ENCODE measurements at places on chromosomes 16 and 17.

DNA sequence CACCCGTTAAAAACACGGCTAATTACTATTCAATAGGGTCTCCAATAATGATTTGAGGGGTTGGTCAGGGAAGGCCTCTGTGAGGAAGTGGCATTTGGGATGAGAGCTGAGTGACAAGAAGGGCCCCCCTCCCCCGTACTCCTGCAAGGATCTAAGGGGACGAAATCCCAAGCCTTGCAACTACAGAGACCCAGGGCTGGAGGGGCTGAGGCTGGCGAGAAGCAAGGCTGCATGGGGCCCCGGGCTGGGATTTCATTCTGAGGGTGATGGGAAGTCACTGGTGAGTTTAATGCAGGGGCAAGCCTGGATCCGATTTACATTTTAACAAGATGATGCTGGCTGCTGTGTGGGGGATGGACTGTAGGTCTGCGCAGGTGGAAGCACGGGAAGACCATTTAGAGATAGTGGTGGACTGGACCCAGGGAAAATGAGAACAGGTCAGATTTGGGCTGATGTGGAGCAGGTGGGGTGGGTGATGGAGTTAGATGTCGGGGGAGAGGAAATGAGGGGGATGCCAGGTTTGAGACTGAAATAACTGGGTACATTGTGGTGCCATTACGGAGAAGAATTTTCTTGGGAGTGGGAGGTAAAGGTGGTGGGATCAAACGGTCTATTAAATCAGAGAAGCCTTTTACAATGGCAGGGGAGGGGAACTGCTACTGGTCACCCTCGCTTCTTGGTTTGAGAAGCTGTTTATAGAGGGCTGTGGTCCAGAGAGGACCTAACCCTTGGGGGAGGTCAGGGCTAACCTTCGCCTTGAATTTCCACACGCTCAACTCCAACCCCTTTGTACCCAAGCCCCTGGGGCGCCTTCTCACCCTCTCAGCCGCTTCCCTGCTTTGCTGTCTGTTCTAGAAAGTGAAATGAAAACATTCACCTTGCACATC is 932 bp upstream of the MYBBP1A start:
- no peak for DNase-seq

DNA sequence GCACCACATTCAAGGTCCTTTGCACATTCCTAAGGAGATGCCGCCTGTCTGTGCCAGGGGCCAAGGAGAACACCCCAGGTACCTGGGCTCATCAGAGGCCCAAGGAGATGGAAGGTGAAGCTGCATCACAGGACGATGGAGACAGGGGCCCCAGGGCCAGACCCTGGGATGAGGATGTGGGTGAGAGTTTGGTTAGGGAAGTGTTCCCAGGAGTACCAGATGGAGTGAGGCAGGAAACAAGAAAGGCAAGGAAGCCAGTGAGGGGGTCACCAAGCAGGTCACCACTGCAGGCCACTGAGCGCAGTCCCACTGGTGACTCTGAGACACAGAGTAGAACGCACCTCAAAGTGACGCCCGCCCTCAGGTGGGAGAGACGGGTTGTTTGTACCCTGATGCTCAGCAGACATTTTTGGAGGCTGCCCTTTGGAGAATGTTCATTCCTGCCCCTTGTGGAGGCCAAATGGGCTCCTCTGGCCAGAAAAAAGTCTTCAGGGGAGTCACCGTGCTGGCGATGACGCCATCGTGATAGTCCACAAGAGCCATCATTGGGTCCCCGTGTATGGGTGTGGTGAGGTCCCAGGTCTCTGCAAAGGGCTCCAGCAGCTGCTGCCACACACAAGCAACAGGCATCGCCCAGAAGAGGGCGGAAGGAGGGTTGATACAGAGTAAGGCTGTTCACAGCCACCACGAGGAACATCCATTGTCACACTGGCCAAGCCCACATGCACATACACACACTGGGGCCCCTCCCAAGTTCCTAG is 57.5 kb downstream of the BEAN1 start:
- DNase-seq, result no peak

DNA sequence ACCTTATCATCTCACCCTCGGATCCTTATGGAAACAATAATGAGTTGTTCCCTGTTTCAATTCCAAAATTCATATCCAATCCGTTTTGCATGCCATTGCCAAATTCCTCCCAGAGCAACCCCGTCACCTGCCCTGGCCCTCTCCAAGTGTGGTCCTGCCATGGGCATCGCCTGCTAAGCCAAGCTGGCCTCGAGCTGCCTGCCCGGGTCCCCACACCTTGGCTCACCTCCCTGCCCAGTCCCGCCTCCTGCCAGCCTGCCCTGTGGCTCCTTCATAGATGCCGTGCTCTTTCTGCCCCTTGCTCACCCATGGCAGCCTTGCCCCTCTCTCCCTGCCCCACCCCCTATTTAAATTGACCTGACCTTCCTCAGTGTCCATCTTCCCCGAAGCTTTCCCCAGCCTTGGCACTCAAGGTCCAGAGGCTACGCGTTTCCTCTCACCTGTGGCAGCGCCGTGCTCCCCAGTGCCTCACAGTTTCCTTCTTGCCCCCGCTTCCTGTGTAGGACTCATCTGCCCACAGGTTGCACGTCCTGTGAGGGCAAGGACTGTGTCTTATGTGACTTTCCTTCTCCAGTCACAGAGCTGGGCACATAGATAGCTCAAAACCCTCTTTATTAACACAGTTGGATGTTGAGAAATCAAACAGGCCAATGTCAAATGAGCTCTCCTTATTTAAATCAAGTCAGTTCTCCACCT is 12.7 kb downstream of the MAPT start:
- DNase-seq, result no peak

GRCh38 chr16:70757183-70757582 is 43.8 kb downstream of the VAC14 start:
- DNase-seq, result no peak

DNA sequence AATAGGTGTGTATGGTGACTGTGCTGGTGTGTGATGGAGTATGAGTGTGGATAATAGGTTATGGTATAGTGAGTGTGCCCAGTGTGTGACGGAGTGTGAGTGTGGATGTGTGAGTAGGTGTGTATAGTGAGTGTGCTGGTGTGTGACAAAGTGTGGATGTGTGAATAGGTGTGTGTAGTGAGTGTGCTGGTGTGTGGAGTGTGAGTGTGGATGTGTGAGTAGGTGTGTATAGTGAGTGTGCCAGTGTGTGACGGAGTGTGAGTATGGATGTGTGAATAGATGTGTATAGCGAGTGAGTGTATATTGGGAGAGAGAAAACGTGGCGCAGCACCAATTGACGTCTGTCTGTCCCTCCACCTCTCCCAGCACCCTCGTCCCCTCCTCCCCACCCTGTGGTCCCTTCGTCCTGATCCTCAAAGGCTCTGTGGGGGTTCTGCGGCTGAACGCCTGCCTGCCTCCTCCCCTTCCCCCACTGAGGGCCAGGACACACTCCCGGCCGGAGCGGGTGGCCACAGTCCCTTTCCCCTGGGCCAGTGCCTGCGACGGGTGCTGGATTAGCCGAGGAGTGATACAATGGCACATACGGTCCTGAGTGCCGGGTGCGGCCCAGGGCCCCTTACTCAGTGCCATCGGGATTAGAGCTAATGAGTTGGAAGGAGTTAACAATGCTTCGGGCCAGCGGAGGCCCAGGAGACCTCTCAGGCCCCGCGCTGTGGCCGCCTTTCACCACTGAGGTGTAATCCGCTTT is 160.0 kb downstream of the MRM1 start:
- no peak for DNase-seq
